ENCODE measurements at places on chromosomes 2 and 18.

- DNase-seq: no peak
These were observed 35.9 kb downstream of the C1QL2 start for GRCh38 chr2:119122663-119123062.

- DNase-seq: no peak
These were observed 772.0 kb downstream of the CNTNAP5 start for GRCh38 chr2:124797049-124797448.

DNA sequence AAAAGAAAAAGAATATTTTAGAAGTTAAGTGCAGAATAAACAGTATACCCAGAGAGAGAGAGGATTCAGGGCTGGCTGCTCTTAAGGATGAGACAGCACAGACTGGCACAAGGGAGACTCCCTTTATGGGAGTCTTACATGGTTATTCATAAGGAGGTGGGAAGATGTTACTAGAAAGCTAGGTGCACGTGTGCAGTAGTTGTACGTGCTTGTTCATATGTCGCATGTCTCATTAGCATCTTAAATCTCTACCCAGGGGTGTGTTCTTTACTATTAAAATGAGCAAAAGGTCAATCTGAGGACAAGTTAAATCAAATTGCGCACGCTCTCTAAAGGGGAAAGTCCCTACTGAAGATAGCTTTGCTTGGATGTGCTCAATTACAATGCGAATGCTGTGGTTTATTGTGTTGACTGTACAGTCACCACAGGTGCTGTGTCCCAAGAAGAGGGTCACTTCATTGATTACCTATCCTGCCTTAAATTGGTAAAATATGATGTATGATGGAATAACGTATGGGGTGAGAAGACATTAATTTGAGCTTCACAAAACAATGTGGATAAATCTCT, 368.0 kb upstream of the SPHKAP start:
- DNase-seq: no peak

DNA sequence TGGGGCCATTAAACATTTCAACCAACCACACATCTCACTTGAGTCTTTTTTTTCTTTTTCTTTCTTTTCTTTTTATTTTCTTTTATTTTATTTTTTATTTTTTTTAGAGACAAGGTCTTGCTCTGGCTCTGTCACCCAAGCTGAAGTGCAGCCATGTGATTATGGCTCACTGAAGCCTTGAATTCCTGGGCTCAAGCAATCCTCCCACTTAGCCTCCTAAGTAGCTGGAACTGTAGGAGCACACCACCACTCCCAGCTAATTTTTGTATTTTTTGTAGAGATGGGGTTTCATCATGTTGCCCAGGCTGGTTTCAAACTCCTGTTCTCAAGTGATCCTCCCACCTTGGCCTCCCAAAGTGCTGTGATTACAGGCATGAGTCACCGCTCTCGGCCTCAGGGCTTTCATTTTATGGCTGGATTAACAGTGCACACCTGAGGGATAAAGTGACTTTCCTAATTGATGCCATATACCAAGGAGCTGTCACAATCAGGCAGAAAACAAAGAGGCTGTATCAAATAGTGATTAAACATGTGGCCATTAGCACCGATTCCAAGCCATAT, 21.5 kb downstream of the KIAA2012 start:
- DNase-seq: no peak

GRCh38 chr2:5690286-5690685, 1.9 kb upstream of the SOX11 start:
- no peak for DNase-seq

DNA sequence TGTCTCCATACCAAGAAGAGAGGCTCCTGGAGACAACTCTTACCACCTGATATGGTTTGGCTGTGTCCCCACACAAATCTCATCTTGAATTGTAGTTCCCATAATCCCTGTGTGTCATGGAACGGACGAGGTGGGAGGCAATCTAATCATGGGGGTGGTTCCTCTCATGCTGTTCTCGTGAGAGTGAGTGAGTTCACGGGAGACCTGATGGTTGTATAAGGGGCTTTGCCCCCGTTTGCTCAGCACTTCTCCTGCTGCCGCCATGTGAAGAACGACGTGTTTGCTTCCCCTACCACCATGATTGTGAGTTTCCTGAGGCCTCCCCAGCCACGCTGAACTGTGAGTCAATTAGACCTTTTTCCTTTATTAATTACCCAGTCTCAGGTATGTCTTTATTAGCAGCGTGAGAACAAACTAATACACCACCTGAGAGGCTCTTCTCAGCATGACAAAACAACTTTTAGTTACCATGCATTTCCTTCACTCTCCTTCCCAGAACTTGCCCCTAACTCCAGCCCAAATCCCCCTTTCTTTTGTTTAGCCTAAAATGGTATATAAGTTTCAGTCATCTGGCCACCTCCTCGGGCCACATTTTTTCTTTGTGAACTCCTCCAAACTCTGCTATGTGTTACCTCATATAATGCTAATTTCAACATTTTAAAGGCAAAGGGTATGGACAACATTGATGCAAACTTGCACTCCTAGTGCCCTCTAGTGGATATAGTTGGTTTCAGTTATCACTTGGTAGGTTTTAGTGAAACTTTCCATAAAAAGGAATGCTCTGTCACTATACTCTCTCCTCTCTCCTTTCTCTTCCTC, 58.6 kb upstream of the SLC25A52 start:
- DNase-seq: no peak

DNA sequence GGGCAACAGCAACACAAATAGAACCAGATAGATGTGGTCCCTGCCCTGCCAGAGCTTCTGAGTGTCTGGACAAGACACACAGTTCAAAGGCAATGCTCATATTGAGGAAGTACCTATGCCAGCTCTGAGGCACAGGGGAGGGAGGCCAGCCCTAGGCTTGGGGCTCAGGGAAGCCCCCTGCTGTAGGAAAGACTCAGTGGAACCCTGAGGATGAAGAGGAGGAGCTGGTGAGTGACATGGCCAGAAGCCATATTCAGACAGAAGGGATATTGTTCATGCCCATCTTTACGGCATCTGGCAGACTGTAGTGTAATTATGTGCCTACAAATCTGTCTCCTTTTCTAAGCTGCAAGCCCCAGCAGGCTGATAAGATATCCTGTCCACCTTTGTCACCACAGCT, 8.8 kb downstream of the SIGLEC15 start:
- DNase-seq: no peak

GRCh38 chr18:3874125-3874524, 424.2 kb downstream of the TGIF1 start:
- DNase-seq: no peak

DNA sequence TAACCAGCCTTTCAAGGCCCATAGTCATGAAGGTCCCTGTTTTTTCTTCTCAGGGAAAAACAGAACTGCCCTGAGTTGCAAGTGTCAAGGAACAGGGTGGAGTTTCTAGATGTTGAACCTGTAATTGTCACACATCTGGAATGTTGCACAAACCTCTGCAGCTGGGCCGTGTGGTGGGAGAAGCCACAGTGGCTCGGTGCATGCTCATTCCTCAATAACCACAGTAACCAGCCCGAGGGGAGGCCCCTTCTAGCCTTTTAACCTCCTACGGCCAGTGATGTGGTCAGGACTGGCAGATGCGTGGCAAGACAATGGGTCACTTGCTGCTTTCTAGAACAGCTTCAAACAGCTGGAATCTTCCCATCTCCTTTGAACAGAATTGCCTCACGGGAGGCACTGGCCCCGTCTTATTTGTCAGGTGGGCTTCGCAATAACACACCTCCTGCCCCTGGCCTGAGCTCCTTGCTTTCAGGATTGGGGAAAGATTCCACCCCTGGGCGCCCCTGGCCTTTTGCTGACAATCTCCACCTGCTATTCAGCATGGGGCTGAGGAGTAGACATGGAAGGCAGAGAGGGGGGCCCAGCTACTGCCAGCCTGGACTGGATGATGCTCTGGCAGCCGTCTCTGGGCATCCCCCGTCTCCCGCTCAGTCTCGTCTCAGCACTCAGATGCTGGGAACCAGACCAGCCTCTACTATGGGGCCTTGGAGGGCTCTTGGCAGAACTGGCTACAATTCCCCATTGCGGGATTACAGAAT, 102.9 kb downstream of the KLHL29 start:
- no peak for DNase-seq

- DNase-seq: no peak
These were observed 80.9 kb downstream of the SH3RF3 start for GRCh38 chr2:109209941-109210340.

DNA sequence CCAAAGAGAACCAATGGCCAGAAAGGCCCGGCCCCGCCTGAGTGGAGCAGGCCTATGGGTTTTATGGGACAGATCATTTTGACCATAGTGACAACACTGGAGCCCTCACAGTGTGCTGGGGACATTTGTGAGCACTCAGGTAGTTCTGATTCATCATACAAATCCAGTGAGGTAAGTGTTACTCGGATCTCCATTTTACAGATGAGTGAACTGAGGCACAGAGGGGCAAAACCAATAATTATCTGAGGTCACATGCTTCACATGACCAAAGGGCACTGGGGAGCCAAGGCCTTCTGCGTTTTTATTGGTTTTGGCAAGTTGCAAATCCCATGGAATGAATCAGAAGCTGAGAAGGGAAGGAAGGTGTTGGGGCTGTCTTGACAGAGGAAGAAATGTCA, 111.5 kb upstream of the MGAT5 start:
- no peak for DNase-seq

- no peak for DNase-seq
These were observed 16.8 kb downstream of the HDLBP start for GRCh38 chr2:241298673-241299072.

GRCh38 chr2:54899576-54900200, 150.6 kb downstream of the RTN4 start:
- no peak for DNase-seq

DNA sequence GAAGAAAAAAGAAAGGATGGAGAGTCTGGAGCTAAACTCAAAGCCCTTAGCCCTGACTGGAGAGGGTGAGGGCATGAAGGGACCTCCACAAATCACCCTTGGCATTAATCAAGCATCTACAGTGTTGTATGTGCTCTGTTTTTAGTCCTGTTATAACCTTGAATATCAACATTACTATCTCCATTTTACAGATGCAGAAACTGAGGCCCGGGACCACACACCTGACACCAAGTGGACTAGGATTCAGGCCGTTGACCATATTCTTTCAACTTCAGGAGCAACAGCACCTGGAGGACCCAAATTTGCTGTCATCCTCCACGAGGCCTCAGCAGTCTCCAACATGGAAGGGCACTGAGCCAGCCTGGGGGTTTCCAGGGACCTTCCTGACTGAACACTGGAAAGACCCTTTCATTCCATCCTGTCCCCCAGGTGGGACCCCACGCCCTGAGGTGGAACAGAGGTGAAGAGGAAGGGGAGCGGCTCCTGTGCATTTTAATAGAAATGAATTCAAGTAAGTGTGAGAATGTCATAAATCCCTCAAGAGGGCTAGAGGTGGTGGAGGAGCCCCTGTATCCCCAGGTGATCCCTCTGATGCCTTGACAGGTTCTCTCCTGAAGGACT, 41.0 kb downstream of the SERTAD2 start:
- DNase-seq: no peak

DNA sequence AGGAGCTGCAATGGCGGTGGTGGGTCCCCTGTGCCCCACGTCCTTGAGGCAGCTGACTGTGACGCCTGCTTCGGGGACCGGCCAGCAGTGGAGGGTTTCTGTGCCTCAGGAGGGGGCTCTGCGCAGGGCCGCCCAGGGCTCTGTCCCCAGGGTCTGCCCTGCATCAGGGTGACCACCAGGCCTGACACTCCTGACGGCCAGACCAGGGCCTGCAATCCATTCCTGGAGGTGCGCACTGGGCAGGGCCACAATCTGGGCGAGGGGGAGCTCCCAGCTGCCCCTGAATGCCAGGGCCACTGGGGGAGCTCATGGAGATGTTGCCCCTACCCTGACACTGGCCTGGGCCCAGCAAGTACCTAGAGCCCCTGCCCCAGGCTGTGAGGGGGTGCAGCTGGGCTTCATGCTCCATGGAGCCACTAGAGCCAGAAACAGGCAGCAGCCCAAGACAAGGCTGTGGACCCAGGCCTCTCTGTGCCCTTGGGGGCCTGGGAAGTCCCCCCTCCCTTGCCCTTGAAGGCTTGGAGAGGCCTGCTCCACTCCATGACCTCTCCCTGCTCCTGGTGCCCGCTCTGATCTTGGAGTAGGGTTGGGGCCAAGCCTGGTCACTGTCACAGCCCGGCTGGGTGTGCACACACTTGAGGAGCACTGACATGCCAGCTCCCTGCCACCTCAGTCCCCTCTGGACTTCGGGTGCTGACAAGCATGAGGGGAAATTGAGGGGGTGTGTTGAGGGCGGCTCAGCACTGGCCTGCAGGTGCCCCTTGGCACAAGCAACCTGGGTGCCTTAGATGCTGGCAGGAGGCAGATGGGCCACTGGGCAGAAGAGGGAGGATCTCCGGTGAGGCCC, 55.9 kb downstream of the LDAH start:
- no peak for DNase-seq

- no peak for DNase-seq
These were observed 129.0 kb upstream of the MYCN start for GRCh38 chr2:15811367-15811766.

GRCh38 chr18:69804776-69805501, 142.7 kb downstream of the CD226 start:
- no peak for DNase-seq

DNA sequence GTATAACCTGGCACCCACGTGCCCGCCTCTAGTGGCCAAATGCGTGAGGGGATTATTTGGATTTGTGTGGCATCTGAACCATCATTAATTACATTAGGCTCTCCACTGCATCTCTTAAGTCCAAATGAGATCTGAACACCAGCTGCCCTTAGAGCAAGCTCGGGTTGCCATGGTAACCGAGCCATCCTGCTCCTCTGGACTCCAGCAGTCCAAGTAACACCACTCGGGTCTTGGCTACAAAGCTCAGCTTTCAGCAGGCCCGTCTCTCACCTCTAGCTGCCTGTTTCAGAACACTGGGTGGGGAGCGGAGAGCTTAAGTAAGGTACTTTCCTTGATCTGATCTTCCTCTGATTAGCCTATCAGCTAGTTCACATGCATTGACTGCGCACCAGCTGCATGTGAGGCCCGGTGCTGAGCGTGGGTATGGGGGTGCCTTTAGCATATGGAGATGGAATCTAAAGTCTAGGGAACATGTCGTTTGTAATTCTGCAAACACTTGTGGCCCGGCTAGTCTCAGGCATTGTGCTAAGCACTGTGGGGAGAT, 14.1 kb upstream of the CYS1 start:
- no peak for DNase-seq

DNA sequence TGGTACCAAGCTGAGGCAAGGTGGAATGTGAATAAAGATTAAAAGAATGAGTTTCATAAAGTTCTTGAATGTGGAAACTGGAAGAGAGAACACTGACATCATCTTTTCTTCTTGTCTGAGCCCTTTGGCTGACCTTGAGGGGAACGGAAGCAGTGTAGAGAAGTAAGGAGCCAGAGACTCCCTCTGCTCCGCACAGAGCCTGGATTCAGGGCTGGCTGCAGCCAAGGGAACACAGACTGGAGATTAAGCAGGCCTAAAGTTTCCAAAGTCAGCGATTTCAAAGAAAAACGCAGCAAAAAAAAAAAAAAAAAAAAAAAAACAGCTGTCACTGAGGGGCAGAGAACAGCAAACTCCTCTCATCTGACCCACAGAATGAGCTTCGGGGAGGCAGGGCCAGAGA, 19.3 kb upstream of the ALK start:
- DNase-seq: no peak

- no peak for DNase-seq
These were observed 147.8 kb downstream of the WDSUB1 start for GRCh38 chr2:159138642-159139182.

Data from activated CD4-positive, CD25-positive, alpha-beta regulatory T cell (primary cell).